ENCODE measurements at places on chromosomes 11 and 22.
A peak's percentile ranks its signal among the peaks of the same experiment; 100 is the strongest.

DNA sequence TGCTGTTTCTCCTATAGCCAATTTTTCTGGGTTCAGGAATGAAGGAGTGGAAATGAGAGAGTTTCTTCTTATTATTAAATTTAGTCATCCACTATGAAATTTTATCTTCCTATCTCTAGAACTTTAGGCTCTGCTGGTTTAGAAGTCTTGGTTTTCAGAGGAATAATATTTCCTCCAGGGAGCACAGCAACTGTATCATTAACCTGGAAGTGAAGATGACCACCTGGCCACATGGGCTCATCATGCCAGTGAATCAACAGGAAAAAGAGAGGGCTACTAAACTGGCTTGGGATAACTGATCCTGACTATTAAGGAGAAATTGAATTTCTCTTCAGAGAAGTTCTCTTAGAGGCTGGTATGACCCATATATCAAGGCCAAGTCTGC is 44.4 kb downstream of the ADM start:
- DNase-seq: no peak

DNA sequence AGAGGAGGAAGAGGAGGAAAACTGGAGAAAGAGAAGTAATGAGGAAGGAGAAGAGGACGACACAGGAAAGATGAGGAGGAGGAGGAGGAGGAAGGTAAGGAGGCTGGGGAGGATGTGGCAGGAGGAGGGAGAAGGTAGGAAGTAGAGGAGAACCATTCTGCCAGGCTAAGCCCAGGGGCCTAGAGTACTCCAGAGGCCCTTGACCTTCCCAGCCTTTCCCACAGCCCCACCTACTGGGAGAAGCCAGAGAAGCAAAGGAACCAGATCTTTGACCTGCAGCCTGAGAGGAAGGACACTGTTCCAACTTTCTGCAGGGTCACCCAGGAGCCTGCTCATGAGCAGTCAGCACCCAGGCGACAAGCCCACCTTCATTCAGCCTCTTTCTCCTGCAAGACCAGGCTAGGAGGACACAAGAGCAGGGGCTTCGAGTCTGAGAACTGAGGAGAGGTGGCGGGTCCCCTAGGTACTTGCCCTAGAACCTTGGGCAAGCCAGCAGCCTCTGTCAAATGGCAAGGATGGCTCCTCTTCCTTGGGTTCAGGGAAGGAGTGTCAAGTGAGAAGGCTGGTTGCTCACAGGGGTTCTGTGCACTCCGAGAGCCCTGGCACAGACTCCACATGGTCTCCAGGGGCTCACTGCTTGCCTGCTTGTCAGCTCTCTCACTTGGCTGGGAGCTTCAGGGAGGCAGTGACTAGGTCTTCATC is 27.9 kb upstream of the OAF start:
- peak; percentile 60 for DNase-seq

DNA sequence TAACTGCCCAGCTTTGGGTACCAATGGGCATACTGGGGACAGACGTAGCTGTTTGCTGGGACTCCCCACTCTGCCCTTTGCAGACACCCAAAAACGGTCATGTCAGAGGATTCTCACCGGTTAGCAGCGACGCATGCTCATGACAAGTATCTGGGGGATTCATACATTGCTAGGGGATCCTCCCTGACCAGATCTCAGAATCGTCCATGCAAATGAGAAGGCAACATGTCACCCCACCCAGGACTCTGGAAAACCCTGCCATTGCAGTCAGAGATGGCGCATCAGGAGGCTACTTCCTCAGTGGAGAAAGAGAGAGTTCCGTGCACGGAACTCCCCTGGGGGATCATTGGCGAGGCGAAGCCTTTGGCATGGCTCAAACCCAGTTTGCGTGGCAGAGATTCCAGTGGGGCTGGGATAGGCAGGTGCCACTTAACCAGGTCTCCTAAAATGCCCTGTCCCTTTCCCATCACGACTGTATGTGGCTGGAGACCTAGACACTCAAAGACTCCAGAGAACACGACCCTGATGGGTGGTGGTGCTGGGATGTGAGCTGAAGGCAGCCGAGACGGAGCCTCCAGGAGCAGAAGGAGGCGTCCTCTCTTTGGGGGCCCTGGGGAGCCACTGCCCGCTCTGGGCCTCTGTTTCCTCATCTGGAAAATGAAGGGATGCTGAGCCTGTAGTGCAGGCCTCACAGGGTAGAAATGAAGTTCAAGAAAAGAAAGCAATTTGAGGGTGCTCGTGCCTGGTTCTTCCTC is 4.9 kb downstream of the RGL4 start:
- DNase-seq: peak; percentile 69

- no peak for DNase-seq
Observed at GRCh38 chr22:50620593-50621355, 7.2 kb downstream of the ARSA start.

Data from mesenteric fat pad (tissue), 1 donor.